ENCODE measurements at places on chromosomes 5 and 9.

GRCh38 chr9:89525446-89526374 is 27.8 kb upstream of the SEMA4D start:
- no peak for DNase-seq

GRCh38 chr5:80174790-80175189 is 81.1 kb downstream of the SERINC5 start:
- no peak for DNase-seq

DNA sequence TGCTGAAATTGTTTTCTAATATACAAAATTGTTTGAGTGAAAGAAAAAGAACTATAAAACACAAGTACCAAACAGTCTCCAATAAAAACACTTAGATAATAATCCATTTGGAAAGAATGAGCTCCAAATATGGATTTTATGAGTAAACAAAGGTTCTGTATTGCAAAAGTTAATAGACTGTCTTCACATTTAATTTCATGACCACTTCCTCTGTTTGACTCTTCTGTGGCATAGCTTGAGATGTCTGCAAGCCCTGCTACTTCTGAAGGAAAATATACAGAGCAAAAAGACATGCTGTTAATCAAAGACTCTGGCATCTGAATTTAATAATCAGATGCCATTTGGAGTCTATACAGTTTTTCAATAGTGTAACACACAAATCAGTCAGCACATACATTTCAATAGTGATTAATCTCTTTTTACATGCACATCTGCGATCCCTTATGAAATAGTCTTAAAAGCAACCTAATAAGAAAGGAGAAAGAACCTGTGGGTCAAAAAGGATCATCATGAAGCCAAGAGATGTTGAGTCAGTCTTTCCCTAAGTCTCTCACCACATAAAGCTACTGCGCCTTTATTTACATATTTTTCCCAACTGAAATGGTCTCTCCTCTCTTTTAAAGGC is 165.4 kb upstream of the LHFPL2 start:
- no peak for DNase-seq

GRCh38 chr9:68844631-68845612 is 139.9 kb downstream of the PIP5K1B start:
- no peak for DNase-seq

DNA sequence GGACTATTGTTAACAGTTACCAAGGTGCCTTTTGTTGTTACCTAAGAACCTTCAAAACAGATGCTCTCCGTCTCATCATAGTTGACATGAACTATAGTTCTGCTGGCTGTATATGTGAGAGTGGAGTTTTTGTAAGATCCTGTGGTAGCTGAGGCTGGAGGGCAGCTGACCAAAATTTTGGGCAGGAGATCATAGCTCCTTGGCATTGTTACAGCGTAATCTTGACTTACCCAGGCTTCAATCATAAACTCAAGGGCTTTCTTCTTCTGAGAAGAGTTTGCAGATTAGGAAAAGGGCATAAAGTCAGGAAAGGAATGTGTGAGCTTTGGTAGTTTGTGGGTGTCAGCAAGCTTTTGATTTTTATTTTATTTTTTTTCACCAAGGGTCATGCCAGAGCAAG is 34.5 kb downstream of the RCL1 start:
- no peak for DNase-seq

DNA sequence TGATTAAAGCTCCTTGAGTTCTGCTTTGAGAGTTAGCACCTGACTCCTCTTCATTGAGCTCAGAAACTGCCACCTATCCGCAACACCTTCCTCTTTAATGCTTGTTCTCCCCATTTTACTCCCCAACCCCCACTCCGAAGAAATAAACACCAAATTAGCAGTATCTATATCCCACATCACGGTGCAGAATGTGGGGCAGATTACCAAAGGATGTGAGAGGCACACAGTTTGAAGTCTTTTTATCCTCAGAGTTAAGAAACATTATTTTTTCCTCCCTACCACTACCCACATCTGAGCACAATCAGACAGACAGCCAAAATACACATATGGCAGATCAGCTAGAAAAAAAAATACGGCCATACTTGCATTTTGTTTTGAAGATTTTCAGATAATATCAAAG is 26.1 kb upstream of the IL7R start:
- no peak for DNase-seq

GRCh38 chr9:99868845-99869244 is 37.6 kb upstream of the STX17 start:
- DNase-seq = no peak

DNA sequence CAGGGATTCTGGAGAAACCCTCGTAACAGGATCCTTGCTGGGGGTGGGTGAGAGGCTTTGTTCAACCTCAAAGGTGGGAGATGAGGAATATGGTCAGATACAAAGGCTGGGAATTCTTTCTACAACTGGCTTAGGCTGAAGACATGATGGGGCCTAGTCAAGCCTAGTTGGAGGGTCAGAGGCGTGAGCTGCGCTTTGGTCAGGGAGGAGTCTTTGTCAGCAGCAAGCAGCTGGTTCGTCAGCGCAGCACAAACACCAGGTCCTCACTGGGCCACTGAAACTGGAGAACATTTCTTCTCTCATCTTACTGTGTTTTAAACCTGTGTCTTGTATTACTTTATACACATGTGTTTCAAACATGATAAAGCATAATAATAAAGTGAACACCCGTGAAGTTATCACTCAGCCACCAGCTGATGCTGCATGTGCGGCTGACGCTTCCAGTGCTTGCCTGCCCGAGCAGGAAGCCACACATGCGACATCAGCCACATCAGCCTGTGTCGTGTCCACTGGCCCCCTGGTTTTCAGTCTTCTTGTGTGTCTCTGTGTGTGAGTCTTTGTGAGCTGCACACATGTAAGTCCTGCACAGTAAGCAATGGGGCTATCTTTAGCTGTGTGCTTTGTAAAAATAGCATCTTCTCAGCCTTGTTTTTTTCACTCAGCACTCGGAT is 81.5 kb downstream of the WNK2 start:
- no peak for DNase-seq

GRCh38 chr5:109650493-109650892 is 39.2 kb upstream of the MAN2A1 start:
- no peak for DNase-seq

DNA sequence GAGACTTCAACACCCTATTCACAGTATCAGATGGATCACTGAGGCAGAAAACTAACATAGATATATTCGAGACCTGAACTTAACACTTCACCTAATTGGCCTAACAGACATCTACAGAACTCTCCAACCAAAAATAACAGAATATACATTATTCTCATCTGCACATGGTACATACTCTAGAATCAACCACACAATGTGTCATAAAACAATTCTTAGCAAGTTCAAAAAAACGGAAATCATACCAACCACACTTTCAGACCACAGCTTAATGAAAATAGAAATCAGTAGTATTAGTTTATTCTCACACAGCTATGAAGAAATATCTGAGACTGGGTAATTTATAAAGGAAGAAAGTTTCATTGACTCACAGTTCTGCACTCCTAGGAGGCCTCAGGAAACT is 387.9 kb downstream of the DEPDC1B start:
- DNase-seq = no peak

DNA sequence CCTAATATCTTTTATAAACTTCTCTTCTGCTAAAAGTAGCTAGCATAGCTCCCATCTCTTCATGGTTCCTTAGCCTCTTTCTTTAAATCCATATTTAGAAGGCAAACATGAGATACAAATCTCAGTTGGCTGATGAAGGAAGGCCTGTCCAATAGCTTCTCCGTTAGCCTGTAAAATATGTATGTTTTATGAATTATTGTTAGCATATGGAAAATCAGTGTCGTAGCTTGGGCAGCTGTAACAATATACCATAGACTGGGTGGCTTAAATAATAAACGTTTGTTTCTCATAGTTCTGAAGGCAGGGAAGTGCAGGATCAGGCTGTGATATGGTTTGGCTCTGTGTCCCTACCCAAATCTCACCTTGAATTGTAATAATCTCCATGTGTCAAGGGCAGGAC is 63.8 kb downstream of the PBX3 start:
- no peak for DNase-seq

GRCh38 chr5:148746826-148747535 is 79.4 kb upstream of the ADRB2 start:
- DNase-seq = no peak

DNA sequence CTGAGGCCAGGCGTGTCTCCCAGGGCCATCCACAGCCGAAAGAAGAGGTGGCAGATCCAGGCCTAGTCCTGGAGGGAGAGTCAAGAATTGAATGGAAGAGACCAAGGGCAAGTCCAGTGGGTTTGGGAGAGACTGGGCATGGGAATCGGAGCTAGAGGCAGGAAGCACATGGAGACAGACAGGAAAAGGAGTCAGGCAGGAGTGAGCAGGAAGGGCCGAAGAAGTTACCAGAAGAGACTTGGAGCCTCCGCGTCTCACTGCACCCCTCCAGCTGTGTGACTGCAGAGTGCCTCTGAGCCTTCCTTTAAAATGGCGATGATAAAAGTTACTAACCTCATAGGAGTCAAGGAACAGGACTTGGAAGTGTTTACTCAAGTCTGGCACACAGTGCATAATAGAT is 64.4 kb upstream of the ANGPTL2 start:
- no peak for DNase-seq

DNA sequence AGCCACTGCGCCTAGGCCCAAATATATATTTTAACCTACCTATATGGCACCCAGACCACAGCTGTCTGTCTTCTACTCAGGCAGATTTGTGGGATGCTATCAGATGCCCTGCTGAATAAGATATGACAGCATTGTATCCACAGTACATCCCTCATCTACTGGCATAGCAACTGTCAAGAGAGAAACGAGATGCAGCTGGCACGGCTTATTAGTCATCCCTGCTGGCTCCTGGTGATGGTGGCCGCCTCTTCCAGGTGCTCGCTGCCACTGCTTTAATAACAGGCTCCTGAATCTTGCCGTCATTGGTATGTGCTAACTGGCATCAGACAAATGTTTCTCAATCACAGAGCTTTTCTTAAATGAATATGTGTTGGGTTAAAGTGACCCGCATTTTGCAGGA is 34.0 kb downstream of the B4GALT1 start:
- no peak for DNase-seq

GRCh38 chr9:131915181-131915580 is 164.5 kb downstream of the MED27 start:
- no peak for DNase-seq

GRCh38 chr5:141870871-141871270 is 7.3 kb downstream of the PCDH1 start:
- no peak for DNase-seq

- DNase-seq = no peak
Measured at GRCh38 chr5:59001154-59001553, 418.3 kb downstream of the RAB3C start.

DNA sequence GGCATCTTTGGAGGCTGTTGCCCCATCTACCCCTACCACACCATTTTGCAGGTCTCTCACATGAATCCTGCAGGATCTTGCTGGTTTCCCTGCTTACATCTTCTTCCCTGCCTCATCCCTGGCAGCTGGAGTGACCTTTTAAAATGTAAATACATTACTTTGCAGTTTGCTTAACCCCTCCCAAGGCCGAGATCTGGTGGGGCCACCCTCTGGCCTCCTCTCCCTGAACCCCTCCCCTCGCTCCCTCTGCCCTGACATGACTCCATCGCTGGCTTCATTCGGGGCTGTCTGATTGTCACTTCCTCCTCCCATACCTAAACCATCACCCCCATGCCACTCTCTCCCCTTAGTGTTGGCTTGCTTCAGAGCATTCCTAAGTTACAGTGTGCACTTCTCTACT is 12.6 kb upstream of the PALM2AKAP2 start:
- no peak for DNase-seq

DNA sequence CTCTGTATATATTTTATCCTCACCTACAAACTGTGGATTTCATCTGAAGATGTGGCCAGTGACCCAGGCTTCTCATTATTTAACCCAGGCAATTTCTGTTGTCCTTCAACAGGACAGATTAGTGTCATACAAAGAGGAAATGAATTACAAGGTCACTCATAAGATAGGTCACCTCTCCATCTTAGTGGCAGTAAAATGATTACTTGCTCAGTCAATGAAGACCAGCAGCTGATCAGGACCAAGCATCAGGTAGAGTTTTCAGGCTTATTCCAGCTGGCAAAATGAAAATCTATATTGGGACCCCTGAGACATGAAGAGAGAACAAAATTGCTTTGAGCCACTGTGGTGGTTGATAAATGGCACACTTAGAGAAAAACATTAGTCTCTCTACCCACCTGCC is 135.2 kb upstream of the PRDM9 start:
- DNase-seq = no peak

DNA sequence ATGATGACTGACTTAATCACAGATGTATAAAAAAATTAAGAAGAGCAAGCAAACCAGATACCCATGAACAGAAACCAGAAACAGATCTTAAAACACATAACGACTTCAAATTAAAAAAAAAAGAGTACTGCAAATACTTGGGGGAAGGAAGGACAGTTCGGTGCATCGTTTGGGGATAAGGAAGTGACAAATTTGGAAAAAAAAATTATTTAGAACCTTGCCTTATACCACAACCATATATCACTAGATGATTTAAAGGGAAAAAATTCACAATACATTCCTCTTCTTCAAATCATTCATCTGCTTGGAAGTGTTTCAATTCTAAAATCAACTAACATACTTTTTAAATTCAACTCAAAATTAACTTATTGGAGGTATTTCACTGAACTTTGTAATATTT is 1038.6 kb upstream of the DMAC1 start:
- no peak for DNase-seq

DNA sequence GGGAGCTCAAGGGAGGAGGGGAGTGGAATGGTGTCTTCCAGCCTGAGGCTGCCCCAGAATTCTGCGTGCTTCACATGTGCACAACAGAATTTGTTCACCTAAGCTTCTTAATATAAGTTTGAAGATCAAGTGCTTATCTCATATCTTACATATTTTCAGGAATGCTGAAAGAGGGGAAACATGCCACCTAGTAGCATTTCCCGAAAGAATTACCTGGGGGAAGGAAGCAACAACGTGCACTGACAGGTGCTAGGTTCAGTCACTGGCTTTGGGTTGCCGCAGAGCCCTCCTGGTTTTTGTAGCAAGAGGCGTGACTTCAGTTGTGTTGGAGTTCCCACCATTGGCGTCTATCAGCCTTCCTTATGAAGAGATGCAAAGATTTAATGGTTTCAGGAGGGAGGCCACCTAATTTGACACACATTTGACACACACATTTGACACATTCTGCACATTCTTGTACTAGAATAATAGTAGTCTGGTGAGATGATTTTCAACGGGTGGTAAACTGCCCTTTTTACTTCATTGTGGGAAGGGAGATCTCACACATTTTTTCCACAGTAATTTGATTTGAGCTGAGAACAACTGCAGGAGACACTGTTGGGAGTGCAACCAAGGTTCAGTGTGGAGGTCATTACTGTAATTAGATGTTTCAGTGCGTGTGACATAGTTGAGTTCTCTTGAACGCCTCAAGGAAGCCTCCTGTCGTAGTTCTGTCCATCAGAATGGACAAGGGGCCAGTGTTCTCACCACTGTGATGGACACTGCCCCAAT is 481.3 kb downstream of the CCDC171 start:
- no peak for DNase-seq

- DNase-seq = no peak
Measured at GRCh38 chr9:104748359-104749031, 1.0 kb downstream of the NIPSNAP3A start.

DNA sequence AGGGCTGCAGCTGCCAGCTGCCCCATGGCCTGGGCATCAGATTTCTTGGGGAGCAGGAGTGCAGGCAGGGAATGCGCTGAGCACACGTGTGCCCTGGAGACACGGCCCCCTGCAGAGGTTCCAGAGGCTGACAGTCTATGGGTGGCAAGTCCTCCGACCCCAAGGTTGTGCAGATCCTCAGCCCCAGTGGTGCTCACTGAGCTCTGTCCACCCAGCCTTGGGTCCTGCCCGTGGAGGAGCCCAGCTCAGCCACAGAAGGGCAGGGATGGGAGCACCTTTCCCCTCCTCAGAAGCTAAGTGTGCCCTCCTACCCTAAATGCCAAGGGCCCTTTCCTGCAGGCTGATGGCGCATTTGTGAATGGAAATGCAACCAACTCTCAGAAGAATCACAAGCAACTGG is 341.0 kb downstream of the IRX2 start:
- DNase-seq = no peak
